ENCODE measurements at places on chromosomes 3 and 15.

DNA sequence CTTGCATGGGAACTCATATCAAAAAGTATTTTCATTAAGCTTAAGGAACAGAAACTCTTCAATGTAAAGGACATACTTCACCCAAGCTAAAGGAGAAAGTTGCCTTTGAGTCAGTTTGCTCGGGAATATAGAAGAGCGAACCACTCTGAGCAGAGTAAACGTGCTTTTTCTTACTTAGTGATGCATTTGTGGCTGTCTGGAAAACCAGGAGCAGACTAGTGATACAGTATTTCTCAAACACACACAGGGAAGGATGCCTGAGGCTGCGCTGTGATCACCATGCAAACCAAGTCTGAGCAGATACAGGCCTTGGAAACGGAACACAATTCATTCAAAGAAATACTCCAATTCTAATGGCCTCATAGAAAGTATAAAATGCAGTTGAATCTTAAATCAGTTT lies 121.0 kb upstream of the CDIN1 start:
- DNase-seq: no peak

- peak; percentile 9 for DNase-seq
Observed at GRCh38 chr3:32913790-32914446, 37.5 kb upstream of the CCR4 start.

DNA sequence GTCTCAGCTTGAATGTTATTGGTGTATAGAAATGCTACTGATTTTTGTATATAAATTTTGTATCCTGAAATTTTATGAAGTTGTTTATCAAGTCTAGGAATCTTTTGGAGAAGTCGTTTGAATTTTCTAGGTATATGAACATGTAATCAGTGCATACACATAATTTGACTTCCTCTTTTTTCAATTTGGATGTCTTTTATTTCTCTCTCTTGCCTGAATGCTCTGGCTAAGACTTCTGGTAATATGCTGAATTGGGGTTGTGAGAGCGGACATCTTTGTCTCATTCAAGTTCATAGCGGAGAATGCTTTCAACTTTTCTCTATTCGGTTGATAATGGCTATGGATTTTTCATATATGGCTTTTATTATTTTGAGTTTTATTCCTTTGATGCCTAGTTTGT lies 100.9 kb upstream of the MCTP2 start:
- DNase-seq: no peak

DNA sequence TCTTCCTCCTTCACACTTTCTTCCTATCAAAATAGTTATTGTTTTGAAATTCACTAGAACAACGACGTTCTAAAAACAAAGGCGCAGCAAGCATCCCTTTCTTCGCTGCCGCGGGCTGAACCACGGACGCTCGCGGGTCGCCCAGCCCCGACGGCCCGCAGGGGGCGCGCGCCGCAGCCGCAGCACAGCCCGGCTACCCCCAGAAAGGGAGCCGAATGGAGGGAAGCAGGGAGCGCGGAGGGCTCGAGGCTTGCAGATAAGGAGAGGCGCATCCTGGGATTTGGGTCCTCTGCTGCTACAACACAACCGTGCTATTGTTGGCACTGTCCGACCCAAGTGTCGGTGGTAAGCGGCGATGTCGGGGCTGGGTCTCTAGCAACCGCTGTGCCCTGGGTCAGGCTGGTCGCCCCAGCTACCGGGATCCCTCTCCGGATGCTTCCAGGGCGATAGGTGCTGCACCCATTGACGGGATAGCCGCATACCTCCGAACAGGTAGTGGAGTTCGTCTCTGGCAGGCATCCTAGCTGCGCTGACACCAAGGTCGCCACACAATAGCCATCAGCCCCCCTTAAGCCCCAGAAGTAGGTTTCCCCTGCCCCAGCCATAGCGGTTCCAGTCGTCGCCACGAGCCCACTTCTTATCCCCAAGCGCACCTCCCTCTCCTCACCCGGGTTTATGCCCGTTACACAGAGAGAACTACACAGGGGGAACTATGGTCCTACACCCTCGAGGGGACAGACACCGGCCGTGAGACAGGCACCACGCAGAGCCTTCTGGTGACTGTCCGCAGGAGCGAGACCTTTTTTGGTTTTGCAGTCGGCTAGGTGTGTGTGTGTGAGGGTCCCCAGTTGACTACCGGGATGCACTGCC lies 6.0 kb downstream of the ONECUT1 start:
- DNase-seq: peak; percentile 4

DNA sequence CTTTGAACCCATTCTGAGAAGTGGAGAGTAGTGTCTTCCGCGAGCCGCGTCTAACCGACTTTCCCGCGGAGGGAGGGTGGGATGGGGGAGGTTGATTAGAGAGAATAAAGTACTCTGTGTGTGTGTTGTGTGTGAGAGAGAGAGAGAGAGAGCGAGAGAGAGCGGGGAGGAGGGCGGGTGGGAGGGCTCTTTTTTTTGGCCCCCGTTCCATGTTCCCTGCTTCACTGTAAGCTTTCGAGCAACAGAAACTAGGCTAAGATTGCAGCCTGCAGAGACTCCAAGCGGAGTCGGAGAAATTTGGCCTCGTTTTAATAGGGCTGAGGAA lies 1.6 kb upstream of the MEIS2 start:
- DNase-seq: no peak

DNA sequence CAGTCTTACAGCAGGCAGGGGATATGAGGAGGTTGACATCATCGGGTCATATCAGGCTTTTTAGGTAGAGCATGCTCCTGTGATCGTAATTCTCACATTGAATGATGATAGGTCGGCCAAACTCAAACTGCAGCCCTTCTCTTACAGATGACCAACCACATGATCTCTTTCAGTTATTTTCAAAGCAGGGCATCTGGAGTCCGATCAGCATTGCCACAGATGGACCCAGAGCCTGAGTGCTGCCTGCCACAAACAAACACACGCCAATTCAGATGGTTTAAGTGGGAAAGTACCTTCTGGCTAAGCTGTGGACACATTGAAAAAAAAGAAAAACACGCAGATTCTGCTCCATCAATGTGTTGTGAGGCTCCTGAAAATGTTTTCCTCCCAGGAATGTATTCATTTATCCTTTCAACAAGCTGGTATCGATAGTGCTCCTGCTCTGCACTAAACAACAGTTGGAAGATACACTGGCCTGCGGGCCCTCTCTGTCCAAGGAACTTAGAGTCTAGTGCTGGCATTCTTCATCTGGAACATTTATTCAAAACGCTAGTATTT lies 31.2 kb downstream of the ARPP21 start:
- no peak for DNase-seq

DNA sequence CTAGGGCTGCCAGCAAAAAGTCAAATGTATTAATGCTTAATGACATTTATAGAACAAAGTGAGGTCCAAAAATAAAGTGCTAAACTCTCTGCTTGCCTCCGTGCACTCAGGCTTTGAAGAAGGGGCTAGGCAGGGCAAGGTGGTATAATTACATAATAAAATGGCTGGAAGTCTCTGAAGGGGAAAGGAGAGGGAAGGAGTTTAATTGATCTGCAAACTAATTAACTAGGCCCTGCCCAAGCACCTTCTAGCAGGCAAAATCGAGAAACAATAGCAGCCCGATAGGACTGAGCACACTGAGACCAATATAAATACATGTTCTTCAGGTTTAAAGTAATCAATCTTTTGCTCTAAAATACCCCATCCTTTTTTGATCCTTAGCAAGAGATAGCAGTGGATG lies 13.0 kb downstream of the DIS3L start:
- no peak for DNase-seq

GRCh38 chr3:194483850-194484249 lies 3.0 kb downstream of the ATP13A3 start:
- DNase-seq: no peak

DNA sequence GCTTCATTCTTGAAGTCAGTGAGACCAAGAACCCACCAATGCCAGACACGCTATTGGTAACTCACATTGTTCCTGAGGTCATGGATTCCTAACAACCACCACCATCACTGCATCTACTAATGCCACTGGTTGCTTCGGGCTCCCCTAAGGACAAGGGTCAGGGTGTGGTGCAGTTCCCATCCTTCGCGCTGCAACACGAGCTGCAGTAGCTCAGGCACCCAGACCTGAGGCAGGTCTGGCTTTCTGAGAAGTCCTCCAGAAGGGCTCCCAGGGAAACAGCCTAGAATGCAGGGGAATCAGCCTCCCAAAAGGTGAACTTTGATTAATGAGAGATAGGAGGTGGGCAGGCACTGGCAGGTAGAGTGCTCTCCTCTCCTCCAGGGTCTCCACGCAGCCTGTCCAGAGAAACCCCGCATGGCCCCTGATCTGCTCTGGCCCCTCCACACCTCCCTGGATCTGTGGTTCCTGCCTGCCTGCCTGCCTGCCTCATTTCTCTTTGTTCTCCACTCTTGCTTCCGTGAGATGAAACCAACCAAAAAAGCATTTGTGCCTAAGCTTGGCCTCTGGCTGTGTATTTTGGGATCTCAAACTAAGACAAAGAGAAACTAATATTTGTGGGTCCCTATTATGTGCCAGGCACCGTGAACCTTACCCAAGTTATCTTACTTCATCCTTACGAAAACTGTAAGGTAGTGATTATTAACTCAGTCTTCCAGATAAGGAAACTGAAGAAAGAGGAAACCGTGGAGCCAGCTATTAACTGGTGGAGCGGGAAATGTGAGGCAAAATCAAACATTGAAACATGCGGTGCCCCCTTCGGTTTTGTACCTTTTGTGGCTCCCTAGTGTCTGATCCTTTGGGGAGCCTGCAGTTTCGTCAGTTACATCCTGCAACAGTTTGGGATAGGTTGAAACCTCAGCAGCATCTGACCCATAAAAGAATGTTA lies 43.9 kb upstream of the USP3 start:
- DNase-seq: no peak

GRCh38 chr3:102180280-102180931 lies 254.4 kb upstream of the ZPLD1 start:
- DNase-seq: peak; percentile 69

- no peak for DNase-seq
Observed at GRCh38 chr3:174247687-174248152, 611.4 kb upstream of the NAALADL2 start.

DNA sequence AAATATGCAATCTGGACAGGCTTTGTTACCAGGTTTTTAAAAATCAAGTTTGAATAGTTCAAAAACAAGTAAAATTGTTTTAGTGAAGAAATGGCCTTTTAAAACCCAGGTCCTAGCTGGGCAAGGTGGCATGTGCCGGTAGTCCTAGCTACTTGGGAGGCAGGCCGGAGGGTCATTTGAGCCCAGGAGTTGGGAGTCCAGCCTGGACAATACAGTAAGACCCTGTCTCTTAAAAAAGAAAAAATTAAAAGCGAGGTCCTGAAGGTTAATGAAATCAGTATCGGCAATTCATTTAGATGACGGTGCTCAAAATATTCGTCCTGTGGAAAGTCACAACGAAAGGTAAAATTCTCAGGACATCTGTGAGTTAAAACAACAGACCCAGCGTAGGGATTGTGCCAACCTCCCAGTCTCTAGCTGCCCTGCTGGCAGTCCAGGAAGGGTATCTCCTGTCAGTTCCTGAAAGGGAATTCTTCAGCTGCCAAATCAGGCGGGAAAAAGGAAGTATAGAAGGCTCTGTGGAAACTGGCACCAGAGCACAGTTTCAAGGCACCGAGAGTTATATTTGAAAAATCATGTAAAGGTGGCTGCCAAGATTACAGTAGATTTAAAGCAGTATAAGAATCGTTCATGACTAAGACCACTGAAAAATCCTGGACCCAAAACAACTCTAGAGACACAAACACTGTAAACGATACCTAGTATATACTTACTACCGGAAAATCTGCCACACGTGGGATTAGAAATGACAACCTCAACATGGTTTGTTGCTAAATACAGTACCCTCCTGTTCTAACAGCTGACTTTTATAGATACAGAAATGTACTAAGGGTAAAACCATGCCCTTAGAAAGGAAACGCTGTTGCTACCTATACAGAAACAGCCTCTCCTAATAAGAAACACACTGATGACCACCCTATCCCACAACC lies 1.2 kb upstream of the ABHD17C start:
- DNase-seq: no peak

DNA sequence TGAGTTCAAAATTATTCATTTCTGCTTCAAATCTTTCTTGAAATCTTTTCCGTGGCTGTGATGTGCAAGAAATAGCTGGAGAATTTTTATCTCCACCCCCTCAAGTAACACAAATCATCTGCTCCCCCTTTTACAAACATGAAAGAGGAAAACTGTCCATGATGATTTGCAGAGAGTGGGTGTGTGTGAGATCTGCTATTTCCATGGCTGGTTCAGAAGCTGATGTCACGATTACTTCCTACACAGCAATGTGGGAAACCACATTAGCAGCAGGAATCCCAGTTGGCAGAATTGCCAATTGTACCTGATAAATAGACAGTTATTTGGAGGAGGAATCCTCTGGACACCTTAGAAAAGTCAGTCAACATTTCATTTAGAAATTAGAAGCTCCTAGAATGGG lies 75.2 kb upstream of the GRM7 start:
- no peak for DNase-seq

- DNase-seq: no peak
Observed at GRCh38 chr3:143000528-143000927, 842 bp upstream of the U2SURP start.

GRCh38 chr15:24948495-24948894 lies 6.3 kb upstream of the SNRPN start:
- DNase-seq: no peak

GRCh38 chr15:70789213-70789612 lies 25.9 kb upstream of the UACA start:
- DNase-seq: peak; percentile 75

- DNase-seq: no peak
Observed at GRCh38 chr3:99134986-99135385, 233.5 kb upstream of the DCBLD2 start.

GRCh38 chr3:71149959-71150954 lies 433.3 kb downstream of the FOXP1 start:
- DNase-seq: no peak

- no peak for DNase-seq
Observed at GRCh38 chr15:63370764-63371163, 10.9 kb downstream of the CA12 start.

GRCh38 chr3:69144631-69145245 lies 22.3 kb upstream of the LMOD3 start:
- peak; percentile 21 for DNase-seq

- peak; percentile 82 for DNase-seq
Observed at GRCh38 chr3:98602078-98602678, 8.8 kb upstream of the CPOX start.

DNA sequence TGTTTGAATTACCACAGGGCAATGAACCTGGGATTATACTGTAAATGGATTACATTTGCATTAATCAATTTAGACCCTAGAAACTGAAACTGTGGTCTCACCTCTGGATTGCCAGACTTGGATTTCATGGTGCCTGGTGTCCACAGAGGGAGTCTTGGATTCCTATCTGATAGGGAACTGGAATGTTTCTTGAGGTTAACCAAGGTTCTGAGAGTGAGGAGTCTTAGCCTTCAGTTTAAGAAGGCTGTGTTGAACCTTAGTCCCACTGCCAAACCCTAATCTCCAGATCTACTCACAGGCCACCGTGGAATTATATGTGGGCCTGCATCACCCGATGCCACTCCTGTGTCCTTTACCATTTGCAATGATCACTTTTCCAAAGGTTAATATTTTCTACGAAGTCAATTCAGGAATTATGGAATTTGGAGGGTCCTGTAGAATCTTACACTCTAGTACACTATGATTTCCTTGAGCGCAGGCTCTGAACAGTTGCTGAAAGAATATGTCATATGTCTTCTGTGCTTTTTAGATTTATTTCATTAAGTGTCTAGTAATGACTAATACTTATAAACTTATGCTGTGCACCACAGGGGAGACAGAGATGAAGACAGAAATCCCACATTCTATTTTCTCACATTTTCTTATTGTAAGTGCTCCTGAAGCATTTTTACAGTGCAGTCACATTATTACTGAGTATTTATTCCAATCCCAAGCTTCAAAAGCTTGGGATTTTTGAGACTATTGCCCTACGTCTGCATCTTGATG lies 87.9 kb downstream of the EFL1 start:
- no peak for DNase-seq
